Type B pancreatic cell (in vitro differentiated cells): ENCODE measurements at places on chromosomes 1 and 21. TPM values are rescaled to one million over a fixed set of nuclear protein-coding genes. Genes with fewer than 3 reads are reported as not detected.

Gene CLEC20A
- not detected in 2 replicates for total RNA-seq

- no peak for DNase-seq
- H3K36me3 ChIP-seq, result peaks cover 7% of the 10 kb centered on the region
- no peak overlapping the region for H3K27ac ChIP-seq
These were observed 8.6 kb downstream of the EDEM3 start for GRCh38 chr1:184745929-184746638.

- no peak overlapping the region for H3K4me3 ChIP-seq
- H3K27ac ChIP-seq, result no peak overlapping the region
- H3K27me3 ChIP-seq, result peaks cover 3% of the 10 kb centered on the region
- no peak for DNase-seq
- peaks cover 6% of the 10 kb centered on the region for H3K4me1 ChIP-seq
These were observed 42.2 kb upstream of the WNT4 start for GRCh38 chr1:22184892-22185612.

GRCh38 chr1:18340158-18340764 lies 140.5 kb upstream of the KLHDC7A start:
- H3K27me3 ChIP-seq, result peaks cover 36% of the 10 kb centered on the region
- H3K27ac ChIP-seq, result no peak overlapping the region
- H3K4me3 ChIP-seq, result no peak overlapping the region
- H3K4me1 ChIP-seq, result no peaks in the 10 kb centered on the region

Gene SPRR2B
- not detected in 2 replicates for total RNA-seq

- H3K27ac ChIP-seq, result no peak overlapping the region
- no peak overlapping the region for H3K4me3 ChIP-seq
- no peak for DNase-seq
- H3K27me3 ChIP-seq, result peaks cover 18% of the 10 kb centered on the region
These were observed 11.9 kb downstream of the MX2 start for GRCh38 chr21:41373763-41374162.

- peak overlapping the region; percentile 99 for H3K27ac ChIP-seq
- H3K36me3 ChIP-seq, result peaks cover 13% of the 10 kb centered on the region
- peaks cover 30% of the 10 kb centered on the region for H3K4me1 ChIP-seq
- DNase-seq, result no peak
- H3K4me3 ChIP-seq, result peak overlapping the region; percentile 96
- no peaks in the 10 kb centered on the region for H3K27me3 ChIP-seq
These were observed 728 bp downstream of the OTUD7B start for GRCh38 chr1:150009604-150010392.

DNA sequence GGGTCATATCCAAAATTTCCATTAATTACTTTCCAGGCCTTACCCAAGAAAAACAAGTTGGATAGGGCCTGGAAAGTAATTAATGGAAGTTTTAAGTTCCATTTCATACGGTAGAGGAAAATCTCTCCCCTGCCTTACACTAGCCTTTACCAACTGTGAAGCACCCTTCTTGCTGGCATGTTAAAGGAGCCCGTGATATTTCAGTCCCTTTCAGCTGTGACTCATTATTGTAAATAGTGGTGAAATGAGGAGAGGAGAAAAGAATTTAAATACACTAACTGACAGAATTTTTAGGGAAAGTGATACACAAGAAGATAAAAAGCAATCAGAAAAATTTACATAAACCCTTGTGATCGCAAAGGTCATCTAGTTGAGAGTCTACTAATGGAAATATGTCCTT lies 20.3 kb upstream of the KAZN start:
- no peak overlapping the region for H3K4me3 ChIP-seq
- no peak for DNase-seq
- no peak overlapping the region for H3K27ac ChIP-seq
- no peaks in the 10 kb centered on the region for H3K36me3 ChIP-seq

Gene AGBL4
- total RNA-seq, result 0.39 and 0.79 TPM in 2 replicates

Gene PRR9
- total RNA-seq, result not detected in 2 replicates

Gene SLC19A2
- total RNA-seq, result 19.4 and 28.1 TPM in 2 replicates

Gene SLAMF9
- total RNA-seq, result not detected in 2 replicates

Gene GJB5
- total RNA-seq, result 2.0 and 7.5 TPM in 2 replicates

GRCh38 chr1:53292690-53293089 lies 35.2 kb downstream of the LRP8 start:
- H3K27ac ChIP-seq, result no peak overlapping the region
- peaks cover 43% of the 10 kb centered on the region for H3K4me1 ChIP-seq
- no peak overlapping the region for H3K4me3 ChIP-seq
- no peaks in the 10 kb centered on the region for H3K36me3 ChIP-seq
- no peak for DNase-seq

GRCh38 chr1:66137235-66137634 lies 344.5 kb downstream of the PDE4B start:
- H3K27me3 ChIP-seq, result peaks cover 3% of the 10 kb centered on the region
- no peak for DNase-seq
- no peak overlapping the region for H3K4me3 ChIP-seq
- no peak overlapping the region for H3K27ac ChIP-seq
- peaks cover 4% of the 10 kb centered on the region for H3K4me1 ChIP-seq

Gene CXADR
- 47.3 and 52.1 TPM in 2 replicates for total RNA-seq

GRCh38 chr1:118650107-118650807 lies 337.9 kb downstream of the TBX15 start:
- H3K36me3 ChIP-seq, result no peaks in the 10 kb centered on the region
- no peaks in the 10 kb centered on the region for H3K4me1 ChIP-seq
- DNase-seq, result no peak
- H3K27ac ChIP-seq, result no peak overlapping the region
- no peak overlapping the region for H3K4me3 ChIP-seq

GRCh38 chr1:11741482-11741881 lies 5.5 kb downstream of the AGTRAP start:
- H3K4me1 ChIP-seq, result peaks cover 24% of the 10 kb centered on the region
- H3K4me3 ChIP-seq, result no peak overlapping the region
- no peak overlapping the region for H3K27ac ChIP-seq
- no peak for DNase-seq

GRCh38 chr1:25112400-25112799 lies 119.9 kb downstream of the SYF2 start:
- peaks cover 7% of the 10 kb centered on the region for H3K4me1 ChIP-seq
- H3K27ac ChIP-seq, result no peak overlapping the region
- no peaks in the 10 kb centered on the region for H3K36me3 ChIP-seq
- DNase-seq, result no peak

DNA sequence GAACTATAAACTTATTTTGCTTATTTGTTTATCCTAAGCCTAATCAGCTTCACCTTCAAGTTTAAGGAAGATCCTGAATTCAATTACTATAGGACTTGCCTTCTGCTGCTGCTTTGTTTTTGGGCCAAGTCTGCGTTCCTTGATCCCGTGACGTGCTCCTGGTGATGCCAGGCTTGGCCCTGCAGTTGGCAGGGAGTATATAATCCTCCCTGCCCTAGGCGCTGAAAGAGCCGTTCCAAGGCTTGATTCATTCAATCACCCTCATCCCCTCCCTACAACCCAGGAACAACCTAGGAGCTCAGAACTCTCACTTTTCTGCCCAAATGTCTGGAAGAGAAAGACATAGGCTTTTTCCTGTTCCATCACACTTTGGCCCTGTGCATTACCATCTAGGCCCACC lies 12.4 kb upstream of the LRRN2 start:
- DNase-seq, result no peak
- H3K27ac ChIP-seq, result no peak overlapping the region
- no peak overlapping the region for H3K4me3 ChIP-seq

Gene NUP210L
- 0.07 TPM in 1 of 2 replicates, not detected in the other for total RNA-seq

- no peaks in the 10 kb centered on the region for H3K36me3 ChIP-seq
- peak overlapping the region; percentile 89 for H3K4me3 ChIP-seq
- H3K27ac ChIP-seq, result peak overlapping the region; percentile 84
- H3K27me3 ChIP-seq, result peaks cover 87% of the 10 kb centered on the region
These were observed 1.8 kb downstream of the NHLH2 start for GRCh38 chr1:115839029-115839678.

- no peak overlapping the region for H3K27ac ChIP-seq
- no peaks in the 10 kb centered on the region for H3K36me3 ChIP-seq
- no peak for DNase-seq
- peaks cover 11% of the 10 kb centered on the region for H3K4me1 ChIP-seq
These were observed 42.2 kb downstream of the DISC1 start for GRCh38 chr1:231668826-231669225.

DNA sequence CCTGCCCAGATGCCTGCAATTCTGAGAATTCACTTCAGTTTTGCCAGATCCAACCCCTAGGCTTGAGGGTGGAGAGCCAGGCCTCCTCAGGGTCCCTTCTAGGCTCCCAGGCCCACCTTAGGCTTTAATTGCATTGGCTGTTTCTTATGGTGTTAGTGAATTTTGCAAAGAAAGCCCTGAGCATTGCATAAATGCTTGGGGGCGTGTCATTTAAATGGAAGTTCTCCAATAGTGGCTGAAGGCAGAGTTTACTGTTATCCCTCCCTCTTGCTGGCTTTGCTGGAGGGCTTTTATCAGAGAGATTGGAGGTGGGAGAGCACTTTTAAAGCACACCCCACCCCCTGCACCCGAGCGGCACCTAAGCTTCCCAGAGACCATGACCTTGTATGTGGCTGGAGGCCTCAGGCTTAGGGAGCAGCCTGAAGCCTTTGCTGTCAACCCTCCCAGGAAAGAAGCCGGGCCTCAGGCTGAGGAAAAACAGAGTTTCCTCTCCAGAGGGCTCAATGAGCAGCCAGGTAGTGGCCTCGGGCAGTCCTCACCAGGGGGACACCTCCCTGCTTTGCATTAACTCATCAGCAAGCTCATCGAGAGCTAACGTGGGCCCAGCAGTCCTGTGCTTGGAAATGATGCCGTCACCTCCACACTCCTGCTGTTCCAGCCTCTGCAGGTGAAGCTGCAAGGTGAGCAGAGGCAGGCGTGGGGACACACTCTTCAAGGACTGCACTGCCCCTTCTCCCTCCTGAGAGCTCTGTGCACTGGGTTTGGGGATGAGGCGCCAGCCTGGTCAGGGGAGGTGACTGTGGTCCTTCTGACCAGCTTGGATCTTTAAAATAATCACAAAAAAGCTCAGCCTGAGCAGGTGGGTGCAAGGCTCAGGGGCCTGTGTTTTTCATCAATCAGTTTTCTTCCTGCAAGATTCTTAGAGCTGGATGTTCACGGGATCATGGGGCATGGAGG lies 58.0 kb downstream of the STUM start:
- H3K27ac ChIP-seq, result no peak overlapping the region
- no peaks in the 10 kb centered on the region for H3K36me3 ChIP-seq
- H3K4me1 ChIP-seq, result peaks cover 21% of the 10 kb centered on the region
- no peak overlapping the region for H3K4me3 ChIP-seq
- peaks cover 4% of the 10 kb centered on the region for H3K27me3 ChIP-seq

- no peaks in the 10 kb centered on the region for H3K36me3 ChIP-seq
- peak overlapping the region; percentile 96 for H3K4me3 ChIP-seq
- H3K27ac ChIP-seq, result peak overlapping the region; percentile 100
These were observed 10.8 kb downstream of the ADAMTSL4 start for GRCh38 chr1:150560011-150560438.

Gene NBPF15
- total RNA-seq, result 33.2 and 61.4 TPM in 2 replicates

Gene TTC13
- 14.6 and 20.6 TPM in 2 replicates for total RNA-seq

DNA sequence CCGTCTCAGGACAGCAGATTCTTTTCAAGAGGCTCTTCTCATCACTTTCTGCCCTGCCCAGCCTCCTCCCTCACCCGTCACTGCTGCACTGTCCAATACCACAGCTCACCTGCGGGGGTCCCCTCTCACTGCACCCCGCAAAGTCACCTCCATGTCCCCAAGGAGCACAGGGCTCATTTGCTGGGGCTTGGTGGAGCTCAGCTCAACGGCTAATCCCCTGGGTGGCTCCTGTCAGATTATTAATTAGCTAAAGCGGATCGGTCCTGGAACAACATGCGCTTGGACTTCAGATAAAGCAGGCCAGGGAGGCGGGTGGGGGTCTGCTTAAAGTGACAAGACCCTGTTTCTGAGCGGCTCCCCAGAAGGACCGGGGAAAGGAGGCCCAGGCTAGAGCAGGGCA lies 43.1 kb downstream of the CASZ1 start:
- H3K36me3 ChIP-seq, result no peaks in the 10 kb centered on the region
- peaks cover 6% of the 10 kb centered on the region for H3K4me1 ChIP-seq
- no peak for DNase-seq
- peaks cover 4% of the 10 kb centered on the region for H3K27me3 ChIP-seq
- H3K4me3 ChIP-seq, result no peak overlapping the region

Gene PTPN22
- total RNA-seq, result not detected in 2 replicates

Gene GABPB2
- total RNA-seq, result 13.6 and 14.3 TPM in 2 replicates

GRCh38 chr1:18166341-18166740 lies 58.7 kb downstream of the IGSF21 start:
- no peak overlapping the region for H3K4me3 ChIP-seq
- H3K4me1 ChIP-seq, result peaks cover 5% of the 10 kb centered on the region
- DNase-seq, result no peak

Gene ORC1
- total RNA-seq, result 6.5 and 14.8 TPM in 2 replicates

DNA sequence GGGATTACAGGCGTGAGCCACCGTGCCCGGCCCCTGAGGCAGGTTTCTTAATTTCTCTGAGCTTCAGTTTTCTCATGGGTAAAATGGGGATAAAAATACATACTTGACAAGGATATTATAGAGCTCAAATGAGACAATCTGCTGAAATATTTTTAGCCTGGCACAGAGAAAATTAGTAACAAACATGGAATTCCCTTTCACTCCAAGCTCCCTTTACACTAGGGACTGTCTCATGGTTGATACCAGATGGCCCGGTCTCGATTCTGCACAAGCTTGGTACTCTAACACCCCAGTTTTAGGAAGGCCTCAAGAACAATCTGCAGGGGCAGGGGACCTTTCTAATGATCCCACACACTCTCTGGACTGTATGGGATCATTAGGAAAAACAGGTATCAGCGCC lies 671.7 kb downstream of the SMYD3 start:
- DNase-seq, result no peak
- no peaks in the 10 kb centered on the region for H3K36me3 ChIP-seq
- no peak overlapping the region for H3K4me3 ChIP-seq
- H3K27me3 ChIP-seq, result no peaks in the 10 kb centered on the region

DNA sequence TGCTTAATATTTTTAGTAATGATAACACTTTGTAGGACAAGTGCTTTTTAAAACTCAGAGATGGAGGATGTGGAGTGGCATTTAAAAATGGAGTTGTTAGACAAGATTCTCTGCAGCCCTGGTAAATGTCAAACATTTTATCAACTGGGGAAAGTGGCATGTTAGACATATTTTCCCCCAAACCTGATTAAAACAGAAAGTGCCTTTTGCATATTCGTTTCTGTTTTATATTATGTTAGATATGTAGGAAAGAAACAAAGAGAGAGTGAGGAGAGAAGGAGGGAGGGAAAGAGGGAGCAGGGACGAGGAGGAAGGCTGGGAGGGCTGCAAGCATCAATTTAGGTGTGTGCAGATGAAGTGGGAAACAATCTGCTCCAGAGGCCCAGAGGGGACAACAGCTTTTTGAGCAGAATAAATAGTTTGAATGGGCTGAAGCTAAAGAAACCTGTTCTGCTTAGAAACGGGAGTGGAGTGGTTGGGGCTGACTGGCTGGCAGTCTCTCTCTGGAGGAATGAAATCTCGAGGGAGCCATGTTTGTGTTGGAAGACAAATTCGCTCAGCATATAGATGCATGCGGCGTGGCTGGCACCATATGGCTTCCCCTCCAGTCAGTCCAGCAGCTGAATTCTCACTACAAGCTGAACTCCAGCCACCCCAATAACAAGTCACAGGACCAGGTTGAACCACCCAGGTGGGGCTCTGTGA lies 502.2 kb downstream of the AJAP1 start:
- H3K4me3 ChIP-seq, result peak overlapping the region; percentile 47
- H3K4me1 ChIP-seq, result no peaks in the 10 kb centered on the region
- peak overlapping the region; percentile 86 for H3K27ac ChIP-seq

GRCh38 chr1:154501423-154502065 lies 475 bp upstream of the TDRD10 start:
- H3K4me1 ChIP-seq, result no peaks in the 10 kb centered on the region
- no peak for DNase-seq
- no peaks in the 10 kb centered on the region for H3K36me3 ChIP-seq

GRCh38 chr1:41622859-41623732 lies 138.6 kb upstream of the EDN2 start:
- DNase-seq, result peak; percentile 44
- H3K27ac ChIP-seq, result no peak overlapping the region
- no peaks in the 10 kb centered on the region for H3K36me3 ChIP-seq
- peaks cover 3% of the 10 kb centered on the region for H3K27me3 ChIP-seq
- H3K4me1 ChIP-seq, result peaks cover 13% of the 10 kb centered on the region

Gene GRIK3
- total RNA-seq, result 1.4 and 2.3 TPM in 2 replicates

Gene PRELP
- 0.07 and 1.1 TPM in 2 replicates for total RNA-seq
